SJSA1 (cell line): ENCODE measurements at places on chromosomes 1 and 21.
A peak's percentile ranks its signal among the peaks of the same experiment; 100 is the strongest.

DNA sequence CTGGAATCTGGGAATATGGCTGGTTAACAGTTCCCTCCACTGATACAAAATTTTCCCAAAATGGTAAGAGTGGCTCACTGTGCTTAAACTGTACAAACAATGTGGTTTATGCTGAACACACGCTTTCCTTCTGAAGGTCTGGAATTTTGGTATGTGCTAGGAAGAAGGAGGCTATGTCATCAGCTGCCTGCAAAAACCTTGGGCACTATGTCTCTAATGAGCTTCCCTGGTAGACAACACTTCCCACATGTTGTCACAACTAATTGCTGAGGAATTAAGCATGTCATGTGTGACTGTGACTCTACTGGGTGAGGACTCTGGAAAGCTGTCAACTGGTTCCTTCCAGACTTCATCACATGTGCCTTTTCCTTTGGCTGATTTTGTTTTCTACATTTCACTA lies 29.2 kb downstream of the IPP start:
- no peaks in the 10 kb centered on the region for H3K27me3 ChIP-seq
- DNase-seq = no peak
- no peak overlapping the region for H3K4me3 ChIP-seq
- no peaks in the 10 kb centered on the region for H3K36me3 ChIP-seq
- peaks cover 7% of the 10 kb centered on the region for H3K4me1 ChIP-seq

GRCh38 chr1:56538532-56538931 lies 40.8 kb downstream of the PLPP3 start:
- H3K27ac ChIP-seq = no peak overlapping the region
- peaks cover 47% of the 10 kb centered on the region for H3K4me1 ChIP-seq
- no peak overlapping the region for H3K4me3 ChIP-seq
- no peaks in the 10 kb centered on the region for H3K27me3 ChIP-seq
- H3K36me3 ChIP-seq = peaks cover 25% of the 10 kb centered on the region
- no peak for DNase-seq

DNA sequence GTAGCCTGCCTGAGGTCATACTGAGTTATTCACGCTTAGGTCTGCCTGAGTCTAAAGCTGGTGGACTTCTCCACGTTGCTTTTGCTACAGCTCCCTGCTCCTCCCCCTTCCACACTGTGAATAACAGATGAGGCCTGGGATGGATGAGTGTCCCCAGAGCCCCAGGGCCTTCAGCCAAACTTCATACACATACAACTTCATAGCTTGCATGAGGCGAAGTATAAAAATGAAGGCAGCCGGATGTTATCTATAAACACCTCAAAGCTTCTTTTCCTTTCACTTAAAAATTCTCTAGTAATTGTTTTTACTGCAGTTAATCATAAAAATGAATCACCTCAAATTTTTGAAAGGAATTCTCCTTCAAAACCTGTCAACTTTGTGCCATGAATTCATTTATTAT lies 70.2 kb downstream of the DAB1 start:
- H3K4me1 ChIP-seq = no peaks in the 10 kb centered on the region
- no peak overlapping the region for H3K4me3 ChIP-seq
- no peaks in the 10 kb centered on the region for H3K36me3 ChIP-seq
- no peaks in the 10 kb centered on the region for H3K27me3 ChIP-seq

DNA sequence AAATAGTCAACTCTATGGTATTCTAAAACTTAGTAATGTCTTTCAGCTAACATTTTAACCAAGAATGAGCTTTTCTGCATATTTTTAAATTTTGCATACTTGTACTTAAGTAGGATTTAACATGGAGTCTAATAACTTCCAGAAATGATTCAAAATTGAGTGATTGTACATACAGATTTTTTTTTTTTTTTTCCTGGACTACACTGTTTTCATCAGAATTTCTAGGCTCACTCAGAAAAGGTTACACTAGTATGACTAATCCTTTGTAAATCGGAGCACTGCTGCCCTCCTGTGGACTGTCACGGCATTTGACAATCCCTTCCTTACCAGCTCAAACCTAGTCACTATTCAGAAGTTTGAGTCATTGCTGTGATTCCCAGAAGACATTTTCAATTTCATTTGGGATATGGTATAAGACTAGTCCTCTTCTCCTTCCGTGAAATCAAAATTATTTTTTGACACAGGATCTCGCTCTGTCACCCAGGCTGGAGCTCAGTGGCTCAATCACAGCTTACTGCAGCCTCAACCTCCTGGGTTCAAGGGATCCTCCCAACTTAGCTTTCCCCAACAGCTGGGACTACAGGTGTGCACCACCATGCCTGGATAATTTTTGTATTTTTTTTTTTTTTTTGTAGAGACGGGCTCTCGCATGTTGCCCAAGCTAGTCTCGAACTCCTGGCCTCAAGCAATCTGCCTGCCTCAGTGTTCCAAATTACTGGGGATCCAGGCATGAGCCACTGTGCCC lies 45.5 kb downstream of the CD46 start:
- no peaks in the 10 kb centered on the region for H3K27me3 ChIP-seq
- no peak overlapping the region for H3K27ac ChIP-seq
- peaks cover 7% of the 10 kb centered on the region; the same call in 1 of the 2 replicates for H3K36me3 ChIP-seq
- no peaks in the 10 kb centered on the region; the same call in 1 of the 2 replicates for H3K4me1 ChIP-seq
- peak; percentile 82 for DNase-seq
- no peak overlapping the region for H3K4me3 ChIP-seq

DNA sequence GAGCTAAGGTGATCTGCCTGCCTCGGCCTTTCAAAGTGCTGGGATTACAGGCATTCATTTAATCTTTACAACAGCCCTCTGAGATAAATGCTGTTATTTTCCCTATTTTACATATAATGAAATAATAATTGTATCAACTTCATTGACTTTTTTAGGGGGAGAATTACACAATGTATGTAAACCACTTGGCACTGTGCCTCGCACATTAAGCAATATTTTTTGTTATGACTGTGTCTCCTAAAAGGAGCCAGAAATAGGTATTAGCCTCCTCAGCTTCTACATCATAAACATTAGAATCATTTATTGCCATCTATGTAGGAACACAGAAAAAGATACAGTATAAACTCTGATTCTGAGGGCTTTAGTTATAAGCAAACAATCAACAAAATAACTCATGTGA lies 1.1 kb upstream of the DNAJC28 start:
- H3K4me1 ChIP-seq = peaks cover 8% of the 10 kb centered on the region; the same call in 1 of the 2 replicates
- H3K36me3 ChIP-seq = no peaks in the 10 kb centered on the region
- H3K4me3 ChIP-seq = no peak overlapping the region

- DNase-seq = no peak
- H3K27me3 ChIP-seq = no peaks in the 10 kb centered on the region
Observed at GRCh38 chr1:56529801-56530200, 49.6 kb downstream of the PLPP3 start.

GRCh38 chr1:71625004-71625403 lies 544.2 kb upstream of the ZRANB2 start:
- no peaks in the 10 kb centered on the region for H3K4me1 ChIP-seq
- no peaks in the 10 kb centered on the region for H3K27me3 ChIP-seq
- H3K4me3 ChIP-seq = no peak overlapping the region
- no peak for DNase-seq

GRCh38 chr1:177274687-177275211 lies 104.0 kb downstream of the BRINP2 start:
- no peak for DNase-seq
- H3K4me1 ChIP-seq = no peaks in the 10 kb centered on the region
- H3K27me3 ChIP-seq = no peaks in the 10 kb centered on the region
- no peak overlapping the region for H3K27ac ChIP-seq
- H3K4me3 ChIP-seq = no peak overlapping the region

GRCh38 chr1:16061266-16061665 lies 12.2 kb downstream of the FAM131C start:
- DNase-seq = no peak
- no peaks in the 10 kb centered on the region for H3K27me3 ChIP-seq
- no peak overlapping the region for H3K4me3 ChIP-seq
- H3K4me1 ChIP-seq = no peaks in the 10 kb centered on the region
- H3K27ac ChIP-seq = no peak overlapping the region
